ENCODE measurements at places on chromosomes 11 and 22.

GRCh38 chr11:71201936-71202597, 50.3 kb downstream of the SHANK2 start:
- DNase-seq = no peak

DNA sequence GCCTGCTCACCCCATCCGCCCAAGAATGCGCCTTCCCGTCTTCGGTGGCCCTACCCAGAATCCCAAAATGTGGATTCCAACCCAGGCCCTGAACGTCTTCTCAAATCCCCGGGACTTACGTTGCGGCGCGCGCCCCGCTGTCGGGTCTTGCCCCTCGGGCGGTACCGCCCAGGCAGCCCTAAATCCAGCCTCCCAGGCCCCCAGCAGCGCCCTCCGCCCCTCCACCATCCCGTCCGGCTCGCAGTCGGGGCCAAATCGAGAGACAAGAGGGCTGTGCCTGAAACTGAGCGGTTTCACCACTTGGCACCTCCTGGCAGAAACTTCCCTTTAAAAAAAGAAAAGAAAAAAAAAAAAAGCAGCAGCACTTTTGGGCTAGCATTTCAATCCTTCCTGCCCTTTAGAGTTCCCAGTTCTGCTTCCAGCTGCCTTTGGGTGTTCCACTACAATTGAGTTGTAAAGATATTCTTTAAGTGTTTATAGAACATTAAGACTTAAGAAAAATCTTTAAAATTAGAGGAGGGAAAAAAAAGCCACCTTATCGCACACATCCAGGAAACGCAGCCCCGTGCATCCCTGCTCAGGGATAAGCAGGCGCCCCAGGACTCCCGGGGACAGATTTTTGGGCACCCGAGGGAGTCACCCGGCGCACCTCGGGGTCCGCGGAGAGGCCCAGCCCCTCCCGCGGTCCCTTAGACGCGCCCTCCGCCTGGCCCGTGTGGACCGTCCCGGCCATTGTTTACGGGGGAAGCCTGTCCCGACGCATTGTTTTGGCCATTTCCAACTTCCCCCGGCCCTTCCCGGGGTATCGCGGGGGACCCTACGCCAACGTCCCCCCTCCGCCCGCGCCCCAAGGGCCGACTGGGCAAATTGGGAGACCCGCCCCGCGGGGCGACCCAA, 57.6 kb downstream of the KCNJ4 start:
- no peak for DNase-seq

GRCh38 chr11:72433455-72434036, 785 bp downstream of the CLPB start:
- no peak for DNase-seq

- no peak for DNase-seq
Observed at GRCh38 chr11:133425245-133425644, 107.1 kb downstream of the OPCML start.

GRCh38 chr11:19597206-19597605, 115.4 kb upstream of the NAV2 start:
- DNase-seq = no peak

DNA sequence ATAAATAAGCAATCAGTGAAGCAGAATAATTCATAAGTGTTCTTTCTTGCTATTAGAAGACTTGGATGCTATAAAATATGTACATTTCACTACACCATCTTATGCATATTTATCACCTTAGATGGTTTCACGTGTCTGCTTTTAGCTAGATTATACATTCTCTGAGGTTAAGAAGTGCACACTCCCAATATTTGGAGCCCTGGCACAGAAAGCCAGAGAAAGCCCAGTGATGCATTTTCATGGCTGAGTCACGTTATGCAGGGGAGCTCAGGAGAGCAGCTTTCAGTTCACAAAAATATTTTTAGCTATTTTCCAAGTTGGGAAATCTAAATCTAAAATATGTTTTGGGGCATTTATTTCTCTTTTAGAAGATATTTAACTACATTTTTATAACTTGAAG, 5.1 kb upstream of the TP53AIP1 start:
- DNase-seq = no peak

DNA sequence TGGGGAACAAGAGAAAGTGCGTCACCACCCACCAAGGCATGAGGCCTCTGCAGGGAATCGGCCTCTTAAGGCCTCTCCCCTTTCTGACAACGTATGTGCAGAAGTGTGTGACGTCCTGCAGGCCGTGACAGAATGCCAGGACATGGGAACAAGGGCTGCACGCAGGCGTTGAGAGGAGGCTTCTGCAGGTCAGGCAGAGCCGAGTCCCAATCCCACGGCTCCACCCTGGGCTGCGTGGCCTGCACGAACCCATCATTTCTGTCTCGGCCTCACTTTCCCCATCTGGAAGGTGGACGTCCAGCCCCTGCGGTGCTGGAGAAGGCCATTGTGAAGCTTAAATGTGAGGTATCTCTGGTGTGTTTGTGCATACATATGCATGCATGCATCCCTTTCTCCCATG, 61.8 kb downstream of the SHANK2 start:
- no peak for DNase-seq

GRCh38 chr11:75969626-75970308, 154.8 kb downstream of the UVRAG start:
- no peak for DNase-seq

- no peak for DNase-seq
Observed at GRCh38 chr11:32092581-32093170, 1.8 kb downstream of the RCN1 start.

DNA sequence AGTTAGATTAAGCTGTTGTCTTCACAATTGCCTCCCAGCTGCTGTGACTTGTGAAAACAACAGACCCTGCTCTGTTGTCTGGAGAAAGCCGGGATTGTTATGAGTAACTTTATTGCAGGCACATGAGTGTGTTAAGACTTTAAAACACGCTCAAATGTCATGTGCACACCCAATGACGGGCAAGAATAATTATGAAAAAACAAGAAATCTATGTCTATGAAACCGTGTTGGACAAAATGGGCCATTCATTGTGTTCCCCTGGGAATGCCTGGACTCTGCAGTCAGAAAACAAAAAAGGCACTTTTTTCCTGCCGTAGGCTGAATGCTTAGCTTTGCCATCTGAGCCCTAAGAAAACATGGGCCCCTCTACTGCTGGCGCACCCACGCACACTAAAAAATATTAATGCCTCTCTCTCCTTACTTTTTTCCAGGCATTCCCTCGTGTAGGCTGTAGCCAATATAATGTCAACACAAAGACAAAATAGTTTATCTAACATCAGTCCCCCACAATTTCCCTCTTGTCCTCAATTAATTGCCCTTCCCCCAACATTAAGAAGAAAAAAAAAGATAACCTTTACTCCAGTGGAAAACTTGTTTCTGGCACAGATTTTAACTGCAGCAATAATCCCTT, 207.9 kb downstream of the SOX6 start:
- no peak for DNase-seq

DNA sequence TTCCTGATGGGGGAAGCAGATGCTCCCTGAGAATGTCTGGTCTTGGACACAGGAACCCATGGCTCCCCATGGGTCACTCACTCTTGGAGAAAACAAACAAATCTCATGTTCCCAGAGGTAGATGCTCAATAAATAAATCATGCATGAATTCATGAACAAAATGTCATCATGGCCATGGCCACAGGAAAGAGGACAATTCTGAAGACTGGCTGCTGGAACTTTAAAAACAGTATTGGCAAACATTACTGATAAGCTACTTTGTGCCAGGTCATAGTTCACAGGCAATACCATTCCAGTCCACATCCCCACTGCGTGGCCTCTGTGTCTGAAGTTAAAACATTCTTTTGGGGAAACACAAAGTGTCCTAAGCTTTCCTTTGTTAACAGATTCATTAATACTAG, 9.2 kb upstream of the SMIM35 start:
- DNase-seq = no peak

DNA sequence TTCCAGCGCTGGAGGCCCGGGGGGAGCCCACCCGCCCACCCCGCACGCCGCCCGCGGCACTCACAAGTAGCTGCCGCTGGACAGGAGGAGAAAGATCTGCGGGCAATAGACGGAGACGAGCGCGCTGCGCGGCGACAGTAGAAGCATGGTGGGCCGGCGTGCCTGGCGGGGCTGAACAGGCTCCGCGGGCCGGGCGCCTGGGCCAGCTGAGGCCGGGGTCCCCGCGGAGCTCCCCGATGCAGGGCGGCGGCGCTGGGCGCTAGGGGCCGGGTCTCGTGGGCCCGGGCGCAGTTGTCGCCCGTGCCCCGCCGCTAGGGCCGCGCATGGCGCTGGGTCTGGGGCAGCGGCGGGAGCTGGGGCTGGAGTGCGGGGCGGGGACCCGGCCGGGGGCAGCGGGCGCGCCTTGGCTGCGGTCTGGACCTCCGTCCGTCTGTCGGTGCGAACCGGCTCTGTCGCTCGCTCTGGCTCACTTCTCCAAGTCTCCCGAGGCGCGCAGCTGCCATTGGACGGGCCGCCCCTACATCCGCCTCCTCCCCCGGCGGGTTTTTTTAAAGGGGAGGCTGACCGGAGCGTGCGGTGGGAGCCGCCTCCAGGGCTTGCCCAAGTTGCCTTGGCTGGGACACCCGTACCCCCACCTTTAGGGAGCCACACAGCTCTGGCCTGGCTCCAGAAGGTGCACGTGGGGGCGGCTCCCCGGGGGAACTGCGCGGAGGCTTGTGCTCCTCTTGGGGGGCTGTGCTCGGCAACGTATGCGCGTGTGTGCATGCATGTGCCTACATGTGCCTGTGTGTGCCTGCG, 4.7 kb downstream of the WNT7B start:
- DNase-seq = no peak

GRCh38 chr11:44561275-44561805, 4.1 kb upstream of the CD82 start:
- DNase-seq = no peak

DNA sequence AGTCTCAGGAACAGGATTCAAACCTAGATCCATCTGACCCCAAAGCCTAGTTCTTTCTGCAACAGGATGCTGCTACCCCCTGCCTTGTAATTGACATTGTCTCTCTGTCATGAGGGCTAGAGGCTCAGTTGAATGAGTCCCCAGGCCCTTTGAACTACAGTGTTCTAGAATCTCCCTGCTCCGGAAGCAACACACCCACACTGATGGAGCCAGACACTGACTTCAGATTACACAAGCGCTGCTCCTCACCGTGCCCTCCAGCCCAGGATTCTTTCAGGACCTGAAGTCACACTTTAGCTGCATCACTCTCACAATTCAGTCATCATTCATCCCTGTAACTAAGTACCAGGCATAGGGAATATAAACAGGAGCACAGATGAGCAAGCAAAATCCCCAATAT, 69.6 kb downstream of the RAB30 start:
- no peak for DNase-seq

GRCh38 chr22:39666926-39667325, 96.4 kb downstream of the CACNA1I start:
- no peak for DNase-seq

- DNase-seq = peak; percentile 6
Observed at GRCh38 chr22:44567846-44568493, 69.9 kb upstream of the RTL6 start.

DNA sequence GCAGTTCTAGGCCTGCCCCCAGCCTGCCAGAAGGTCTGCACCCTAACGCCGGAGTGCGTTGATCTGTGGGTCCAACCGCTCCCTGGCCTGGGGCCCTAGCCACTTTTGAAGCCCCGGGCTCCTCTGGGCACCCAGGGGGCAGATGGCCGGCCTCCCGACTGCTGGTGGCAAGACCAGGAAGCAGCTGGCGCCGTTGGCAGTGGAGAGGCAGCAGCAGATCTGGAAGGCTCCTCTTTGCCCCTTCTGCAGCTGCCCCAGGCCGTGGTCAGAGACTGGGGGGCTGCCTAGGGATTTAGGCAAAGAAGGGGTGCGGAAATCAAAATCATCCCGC, 445 bp upstream of the VWCE start:
- DNase-seq = no peak

DNA sequence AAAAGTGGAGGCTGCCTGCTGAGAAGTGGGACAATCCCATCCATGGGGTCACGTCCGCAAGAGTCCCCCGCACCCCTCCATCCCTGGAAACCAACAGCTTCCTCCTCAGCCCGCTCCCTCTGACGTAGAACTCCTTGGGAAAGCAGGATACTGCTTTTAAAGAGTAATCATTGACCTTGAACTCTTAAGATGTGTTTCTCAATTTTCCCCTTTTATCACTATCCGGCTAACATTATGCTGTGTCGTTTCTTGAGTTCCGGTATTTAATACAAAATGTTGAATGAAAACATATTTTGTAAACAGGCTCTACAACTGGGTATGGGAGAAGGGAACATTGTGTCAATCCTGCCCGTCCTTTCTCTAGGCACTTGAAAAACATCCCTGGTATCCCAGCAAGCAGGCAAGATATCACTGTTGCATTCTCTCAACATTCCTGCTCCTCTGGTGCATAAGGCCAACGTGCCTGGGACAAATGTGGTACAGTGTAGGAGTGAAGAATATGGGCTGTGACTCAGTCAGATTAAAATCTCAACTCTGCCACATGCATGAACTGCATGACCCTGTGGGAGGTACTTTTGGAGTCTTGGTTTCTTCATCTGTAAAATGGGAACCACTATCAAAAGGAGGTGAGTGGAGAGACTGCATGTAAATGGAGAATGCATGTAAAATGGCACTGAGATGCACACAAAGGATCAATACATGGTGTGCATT, 52.8 kb downstream of the WT1 start:
- DNase-seq = no peak

DNA sequence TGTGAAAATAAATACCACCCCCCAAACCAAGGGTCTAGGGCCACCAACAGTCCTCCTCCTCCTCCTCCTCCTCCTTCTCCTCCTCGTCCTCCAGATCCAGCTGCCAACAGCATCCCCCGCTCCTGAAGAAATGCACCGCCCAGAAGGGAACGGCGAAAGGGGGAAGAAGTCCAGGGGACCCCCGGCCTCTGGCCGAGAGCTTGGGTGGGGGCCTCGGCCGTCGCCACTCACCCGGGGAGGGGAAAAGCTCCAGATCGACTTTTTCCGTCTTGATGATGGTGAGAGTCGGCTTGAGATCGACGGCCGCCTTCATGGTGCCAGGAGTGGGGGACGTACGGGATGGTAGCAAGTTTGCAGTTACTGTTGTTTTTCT, 65.7 kb downstream of the ETS1 start:
- no peak for DNase-seq

- no peak for DNase-seq
Observed at GRCh38 chr22:23035557-23036277, 34.6 kb upstream of the GNAZ start.

DNA sequence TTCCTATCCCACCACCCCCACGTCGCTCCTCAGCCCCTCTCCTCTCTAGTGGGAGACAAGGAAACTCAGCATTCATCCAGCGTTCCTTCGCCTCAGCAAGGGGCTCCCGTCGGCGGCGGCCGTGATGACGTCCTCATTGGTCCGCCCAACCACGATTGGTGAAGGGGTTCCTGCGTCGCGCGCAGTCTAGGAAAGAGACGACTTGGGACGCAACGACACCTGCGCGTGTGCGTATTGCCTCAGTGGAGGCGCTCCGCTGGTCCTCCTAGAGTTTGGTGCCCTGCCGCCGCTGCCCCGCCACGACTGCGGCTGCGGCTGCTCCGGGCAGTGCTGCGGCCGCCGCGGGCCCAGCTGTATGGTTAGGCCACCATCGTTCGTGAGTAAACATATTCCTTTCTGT, 56.6 kb downstream of the CCDC81 start:
- DNase-seq = no peak

DNA sequence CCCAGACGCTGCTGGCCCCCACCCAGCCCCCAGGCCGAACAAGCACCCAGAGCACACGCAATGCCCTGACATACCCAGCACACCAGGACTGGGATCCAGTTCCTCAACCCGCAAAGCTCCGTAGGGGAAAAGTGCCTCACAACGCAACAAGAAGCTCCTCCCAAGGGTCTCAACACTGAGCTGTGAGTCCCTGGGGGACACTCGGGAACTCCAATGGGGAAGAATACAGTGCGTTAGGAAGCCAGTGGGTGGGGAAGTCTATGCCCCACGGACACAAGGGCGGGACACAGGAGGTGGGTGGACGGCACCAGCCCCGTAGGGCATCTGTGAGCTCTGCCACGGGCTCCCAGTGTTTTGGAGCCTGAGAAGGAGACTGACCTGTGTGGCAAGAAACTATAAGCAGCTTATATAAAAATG, 1.6 kb downstream of the DEAF1 start:
- DNase-seq = no peak

Measured in stimulated activated CD8-positive, alpha-beta memory T cell treated with anti-CD3 and anti-CD28 coated beads, Interleukin-12 subunit alpha, Interleukin-12 subunit beta, amount 100 ng/mL, for 4 hours (primary cell).